Lung (tissue), 17 donors: ENCODE measurements at places on chromosomes 16 and 17. TPM values are rescaled to one million over a fixed set of nuclear protein-coding genes. Genes with fewer than 3 reads are reported as not detected.

Gene HEXIM1
- total RNA-seq, result 34.4 TPM

Gene TMC8
- 28.1 TPM for total RNA-seq

DNA sequence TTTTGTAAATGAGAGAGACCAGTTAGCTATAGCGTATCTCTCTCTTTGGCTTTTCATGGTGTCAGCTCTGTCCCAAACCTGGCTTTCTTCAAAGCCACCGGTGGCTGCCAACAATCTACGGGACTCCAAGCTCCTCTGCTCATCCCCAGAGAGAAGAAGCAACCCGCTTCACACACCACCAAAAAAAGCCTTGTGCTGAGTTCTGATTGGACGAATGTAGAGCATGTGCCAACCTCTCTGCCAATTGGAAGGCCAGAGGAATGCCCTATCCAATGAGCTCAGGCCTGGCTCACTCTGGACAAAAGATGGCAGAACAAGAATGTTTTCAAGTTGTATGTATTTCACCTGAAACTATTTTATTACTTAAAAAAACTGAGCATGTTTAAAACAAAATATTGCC lies 202.4 kb downstream of the C16orf95 start:
- no peaks in the 10 kb centered on the region for H3K36me3 ChIP-seq
- no peaks in the 10 kb centered on the region for H3K27me3 ChIP-seq
- no peak overlapping the region for H3K27ac ChIP-seq

DNA sequence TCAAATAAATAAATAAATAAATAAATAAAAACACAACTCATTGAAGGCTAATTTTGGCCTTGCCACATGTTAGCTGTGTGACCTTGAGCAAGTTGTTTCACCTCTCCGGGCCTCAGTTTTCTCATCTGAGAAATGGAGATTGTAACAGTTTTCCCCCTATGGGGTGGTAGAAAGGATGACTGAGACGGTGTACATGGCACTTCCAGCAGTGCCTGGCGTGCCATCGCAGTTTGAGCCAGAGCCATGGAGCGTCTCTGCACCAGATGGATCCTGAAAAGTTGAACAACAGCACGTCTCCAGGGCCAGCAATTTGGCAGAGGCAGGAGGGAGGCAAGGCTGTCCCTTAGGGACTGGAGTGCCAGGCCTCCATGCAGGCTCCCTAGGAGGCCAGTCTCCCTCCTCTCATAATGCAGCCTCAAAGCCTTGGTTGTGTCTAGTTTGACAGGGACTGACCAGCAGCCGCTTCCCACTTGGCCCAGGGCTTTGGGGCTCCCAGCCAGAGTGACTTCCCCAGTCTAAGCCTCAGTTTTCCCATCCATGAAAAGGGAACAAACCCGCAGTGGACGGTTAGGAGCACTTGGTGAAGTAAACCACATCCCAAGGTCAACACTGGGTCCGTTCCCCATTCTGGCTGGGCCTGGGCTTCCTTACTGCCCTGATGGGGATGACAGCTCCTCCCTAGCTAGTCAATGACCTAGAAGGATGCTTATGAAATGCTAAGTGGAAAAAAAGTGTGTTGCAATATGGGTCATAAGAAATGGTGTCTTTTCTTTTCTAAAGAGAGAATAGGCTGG lies 19.3 kb downstream of the SOCS1 start:
- H3K27ac ChIP-seq, result no peak overlapping the region
- peaks cover 6% of the 10 kb centered on the region for H3K4me1 ChIP-seq
- no peak for DNase-seq
- H3K27me3 ChIP-seq, result no peaks in the 10 kb centered on the region
- no peak overlapping the region for H3K4me3 ChIP-seq

Gene CASKIN2
- total RNA-seq, result 44.1 TPM

DNA sequence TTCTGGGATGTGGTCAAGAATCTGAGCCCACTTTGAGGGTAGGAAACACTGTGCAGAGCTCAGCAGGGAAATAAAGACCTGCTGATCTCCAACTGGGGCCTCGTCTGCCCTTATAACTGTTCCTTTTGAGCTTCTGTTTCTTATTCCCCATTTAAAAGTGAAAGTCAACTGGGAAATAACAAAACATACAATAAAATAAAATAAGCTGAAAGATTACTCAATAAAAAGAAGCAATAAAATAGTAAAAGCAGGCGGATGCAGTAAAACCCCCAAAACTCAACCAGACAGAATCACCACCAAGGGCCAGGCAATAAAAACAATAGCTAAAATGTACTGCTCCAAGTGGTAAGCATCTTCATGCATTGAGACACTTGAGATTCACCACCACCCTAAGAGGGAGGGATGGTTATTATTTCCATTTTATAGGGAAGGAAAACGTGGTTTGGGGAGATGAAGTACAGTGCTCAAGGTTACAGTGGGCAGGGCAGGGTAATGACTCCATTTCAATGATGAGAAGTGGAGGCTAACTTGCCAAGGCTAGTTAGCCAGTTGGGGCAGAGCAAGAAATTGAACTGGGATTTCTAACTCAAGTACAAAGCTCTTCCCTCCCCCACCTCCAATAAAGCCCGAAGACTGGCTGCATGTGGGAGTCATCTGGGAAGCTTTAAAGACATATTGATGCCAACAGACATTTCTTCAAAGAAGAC lies 6.4 kb upstream of the SPACA3 start:
- no peak overlapping the region for H3K4me3 ChIP-seq
- H3K27me3 ChIP-seq, result peaks cover 4% of the 10 kb centered on the region
- H3K27ac ChIP-seq, result no peak overlapping the region
- no peak for DNase-seq
- no peaks in the 10 kb centered on the region for H3K36me3 ChIP-seq

Gene TPSB2
- total RNA-seq, result 154 TPM

DNA sequence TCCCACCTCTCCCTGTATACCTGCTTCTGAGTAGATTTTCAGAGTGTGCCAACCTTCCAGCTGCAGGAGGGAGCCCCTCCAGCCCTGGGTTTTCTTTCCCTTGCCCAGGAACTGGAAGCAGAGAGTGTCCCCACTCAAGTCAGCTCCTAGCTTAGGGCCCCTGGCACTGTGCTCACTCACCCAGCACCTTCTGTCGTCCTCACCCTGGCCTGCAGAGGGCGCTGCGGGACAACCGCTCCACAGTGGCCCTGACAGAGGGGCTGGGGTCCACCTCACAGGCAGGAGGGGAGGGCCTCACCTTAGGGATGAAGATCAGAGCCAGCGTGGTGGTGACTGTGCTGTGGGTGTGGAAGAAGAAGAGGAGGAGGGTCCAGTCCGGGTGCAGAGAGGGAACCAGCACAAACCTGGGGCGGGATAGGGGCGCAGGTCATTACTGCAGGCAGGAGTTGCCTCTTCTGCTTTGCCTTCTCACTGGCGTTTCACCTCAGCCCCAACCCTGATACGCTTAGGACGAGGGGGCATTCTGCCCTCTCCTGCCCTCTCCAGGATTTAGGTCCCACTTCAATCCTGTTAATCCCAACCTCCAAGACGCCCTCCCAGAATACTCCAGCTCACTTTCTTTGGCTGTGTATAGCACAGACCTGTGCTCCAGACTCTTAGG lies 10.0 kb downstream of the GPR179 start:
- H3K27ac ChIP-seq, result no peak overlapping the region
- no peaks in the 10 kb centered on the region for H3K4me1 ChIP-seq
- no peaks in the 10 kb centered on the region for H3K27me3 ChIP-seq
- DNase-seq, result peak; percentile 30
- no peak overlapping the region for H3K4me3 ChIP-seq

Gene KRT15
- 20.4 TPM for total RNA-seq
